ENCODE measurements at places on chromosomes 2 and 18.

DNA sequence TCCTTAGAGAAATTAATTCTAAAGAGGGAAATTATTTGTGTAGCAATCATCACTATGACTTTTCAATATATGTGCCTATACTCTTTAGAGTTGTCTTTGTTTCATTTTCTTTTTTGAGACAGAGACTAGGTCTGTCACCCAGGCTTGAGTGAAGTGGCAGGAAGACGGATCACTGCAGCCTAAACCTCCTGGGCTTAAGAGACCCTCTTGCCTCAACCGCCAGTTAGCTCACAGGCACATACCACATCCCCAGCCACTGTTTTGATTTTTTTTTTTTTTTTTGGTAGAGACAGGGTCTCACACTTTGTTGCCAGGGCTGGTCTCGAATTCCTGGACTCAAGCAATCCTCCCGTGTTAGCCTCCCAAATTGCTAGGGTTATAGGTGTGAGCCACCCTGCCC is 12.4 kb downstream of the YWHAQ start:
- no peak for DNase-seq

DNA sequence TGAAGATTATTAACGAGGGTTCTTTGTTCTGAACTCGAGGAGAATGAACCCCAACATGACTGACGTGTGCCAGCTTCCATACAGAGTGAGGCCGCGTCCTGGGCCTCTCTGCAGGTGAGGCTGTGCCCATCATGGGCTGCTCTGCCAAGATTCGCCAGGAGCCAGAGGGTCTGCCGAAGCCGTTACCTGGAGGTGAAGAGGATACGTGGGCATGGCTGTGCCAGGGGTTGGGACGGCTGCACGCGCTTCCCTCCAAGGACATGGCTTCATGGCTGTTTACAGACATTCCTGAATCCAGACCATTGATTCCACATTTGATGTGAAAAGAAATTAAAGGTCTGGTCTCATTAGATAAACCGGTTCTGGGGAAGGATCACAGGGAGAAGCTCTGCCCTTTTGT is 211.4 kb upstream of the SALL3 start:
- DNase-seq, result no peak

DNA sequence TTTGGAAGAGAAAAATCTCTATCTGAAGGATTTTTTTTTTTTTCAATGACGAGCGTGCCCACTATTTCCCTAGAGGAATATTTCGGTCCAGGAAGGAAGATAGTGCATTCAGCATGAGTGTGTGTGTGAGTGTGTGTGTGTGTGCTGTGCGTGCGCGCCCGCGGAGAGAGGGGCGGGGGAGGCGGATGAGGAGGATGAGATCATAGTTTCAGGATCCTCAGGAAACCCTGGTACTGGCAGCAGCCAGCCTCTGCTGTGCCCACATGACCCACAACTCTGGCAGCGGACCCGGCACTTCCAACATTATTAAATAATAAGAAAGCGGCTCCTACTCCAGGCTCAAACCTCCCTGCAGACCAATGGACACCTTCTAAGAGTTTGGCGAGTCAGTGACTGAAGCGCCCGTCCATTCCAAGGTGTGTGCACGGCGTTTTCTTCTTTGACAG is 217.0 kb upstream of the DTNA start:
- DNase-seq, result peak; percentile 72

- DNase-seq, result no peak
These were observed 19.5 kb upstream of the DTNB start for GRCh38 chr2:25692737-25693445.

GRCh38 chr2:67412424-67412823 is 15.3 kb downstream of the ETAA1 start:
- peak; percentile 7 for DNase-seq

DNA sequence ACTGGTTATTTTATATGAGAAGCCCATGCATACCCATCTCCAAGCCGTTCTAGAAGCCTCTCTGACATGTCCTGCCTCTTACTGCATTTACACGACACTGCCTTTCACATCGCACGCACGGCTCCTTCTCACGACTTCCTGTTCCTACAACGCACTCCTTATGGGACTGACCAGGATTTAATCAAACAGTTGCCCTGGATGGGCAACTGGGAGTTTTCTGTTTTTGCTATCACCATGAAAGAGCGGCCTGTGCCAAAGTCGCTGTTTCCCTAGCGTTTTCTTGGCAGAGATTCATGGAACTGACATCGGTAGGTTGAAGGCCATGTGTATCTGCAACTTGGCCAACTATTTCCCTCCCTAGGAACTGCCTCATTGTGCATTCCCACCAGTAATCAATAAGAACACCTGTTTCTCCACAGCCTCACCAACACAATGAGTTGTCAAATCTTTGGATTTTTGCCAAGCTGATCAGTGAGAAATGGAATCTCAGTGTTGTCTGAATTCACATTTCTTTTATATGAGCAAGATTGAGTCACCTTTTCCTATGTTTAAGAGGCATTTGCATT is 97.2 kb upstream of the OTOS start:
- DNase-seq, result peak; percentile 19

GRCh38 chr2:27428978-27429541 is 629 bp downstream of the NRBP1 start:
- DNase-seq, result peak; percentile 81

- DNase-seq, result no peak
These were observed 2.5 kb downstream of the FMNL2 start for GRCh38 chr2:152337511-152337903.

DNA sequence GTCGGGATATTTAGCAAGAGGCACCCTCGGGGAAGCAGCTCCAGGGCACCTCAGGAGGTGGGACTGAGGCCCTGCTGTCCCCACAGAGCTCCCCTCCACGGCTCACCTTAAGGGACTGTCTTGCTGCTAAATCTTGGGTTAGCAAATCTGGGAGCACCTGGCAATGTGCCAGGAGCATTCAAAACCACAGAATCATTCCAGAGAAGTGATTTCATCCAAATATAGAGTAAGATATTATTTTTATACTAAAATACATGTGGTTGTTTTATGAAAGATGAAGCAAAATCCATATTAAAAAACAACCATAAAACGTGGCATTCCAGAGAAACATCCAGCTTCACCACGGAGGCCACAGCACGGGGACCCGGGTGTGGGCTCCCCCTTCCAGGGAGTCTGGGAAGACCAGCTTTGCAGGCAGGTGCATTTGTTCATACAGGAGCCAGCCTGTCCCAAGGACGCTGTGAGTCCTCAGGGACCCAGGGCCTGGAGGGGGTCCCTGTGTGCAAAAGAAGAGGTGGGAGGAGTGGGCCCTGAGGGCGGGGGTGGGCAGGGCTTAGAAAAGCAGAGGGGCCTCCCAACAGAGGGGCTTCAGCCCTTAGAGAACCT is 16.3 kb downstream of the HS1BP3 start:
- DNase-seq, result peak; percentile 76

DNA sequence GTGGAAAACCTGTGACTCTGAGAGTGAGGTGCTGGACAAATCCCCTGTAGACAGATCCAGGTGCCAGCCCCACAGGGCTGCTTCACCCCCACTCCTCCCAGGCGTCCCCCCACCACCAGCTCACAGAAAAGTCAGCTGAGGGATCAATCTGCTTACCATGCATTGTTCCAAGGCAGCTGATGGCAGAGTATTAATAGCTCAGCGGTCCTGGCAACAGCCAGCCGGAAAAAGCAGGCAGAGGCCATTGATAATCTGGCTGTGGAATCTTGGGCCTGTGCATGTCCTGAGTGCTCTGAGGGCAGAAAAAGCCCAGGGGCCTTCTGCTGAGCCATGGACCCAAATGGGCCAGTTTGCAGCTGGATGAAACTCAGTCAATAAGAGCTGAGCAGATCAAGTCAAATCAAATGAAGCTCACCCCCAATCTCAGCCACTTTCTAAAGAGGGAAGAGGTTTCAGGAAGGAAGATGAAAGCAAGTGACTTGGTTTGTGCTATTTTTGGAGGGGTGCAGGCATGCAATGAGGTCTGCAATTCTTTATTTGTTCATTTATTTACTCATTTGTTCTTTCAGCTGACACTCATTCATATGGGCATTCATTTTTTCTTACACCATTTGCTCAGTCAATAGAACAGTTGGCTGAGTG is 63.4 kb downstream of the GYPC start:
- no peak for DNase-seq

GRCh38 chr2:50547521-50547920 is 484.4 kb downstream of the NRXN1 start:
- DNase-seq, result peak; percentile 9

GRCh38 chr2:103445347-103445746 is 683.5 kb downstream of the TMEM182 start:
- DNase-seq, result no peak

GRCh38 chr2:181588546-181588945 is 68.4 kb downstream of the CERKL start:
- DNase-seq, result no peak

DNA sequence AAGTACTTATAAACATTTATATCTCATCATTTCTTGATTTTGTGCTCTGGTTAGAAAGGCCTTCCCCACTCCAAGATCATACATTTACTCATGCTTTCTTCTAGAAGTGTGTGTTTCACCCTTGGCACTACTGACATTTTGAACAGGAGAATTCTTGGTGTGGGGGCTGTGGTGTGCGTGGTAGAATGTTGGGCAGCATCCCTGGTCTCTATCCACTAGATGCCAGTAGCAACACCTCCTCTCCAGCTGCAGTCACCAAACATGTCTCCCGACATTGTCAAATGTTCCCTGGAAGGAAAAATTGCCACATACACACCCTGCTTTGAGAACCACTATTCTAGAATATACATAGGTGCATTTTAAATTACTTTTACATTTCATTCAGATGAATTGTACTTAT is 8.7 kb upstream of the TGIF1 start:
- peak; percentile 23 for DNase-seq

- DNase-seq, result peak; percentile 68
These were observed 307.5 kb downstream of the TCF4 start for GRCh38 chr18:55280503-55280902.

DNA sequence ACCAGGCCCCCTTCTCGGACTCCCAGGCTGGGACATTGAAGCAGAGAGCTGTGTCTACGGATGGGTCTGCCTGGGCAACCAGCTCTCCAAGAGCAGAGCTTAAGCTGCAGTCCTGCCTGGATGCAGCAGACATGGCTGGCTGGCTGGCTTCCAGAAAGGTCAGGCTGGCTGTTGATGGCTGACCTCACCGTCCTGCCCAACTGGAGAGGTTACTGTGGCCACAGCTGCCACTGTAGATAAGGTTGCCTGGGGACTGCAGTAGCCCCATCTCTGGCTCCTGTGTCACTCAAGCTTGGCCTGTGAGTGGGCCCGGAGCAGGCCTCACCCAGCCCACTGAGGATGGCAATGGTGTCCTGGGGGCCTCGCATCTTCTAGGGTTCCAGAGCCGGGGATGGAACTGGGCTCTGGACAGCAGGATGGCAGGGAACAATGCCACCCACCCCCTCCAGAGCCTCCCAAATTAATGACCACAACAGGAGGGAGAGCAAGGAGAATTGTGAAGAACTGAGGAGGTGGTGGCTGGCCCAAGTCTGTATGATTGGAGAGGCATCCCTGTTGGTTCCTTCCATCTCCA is 37.0 kb upstream of the FOSL2 start:
- DNase-seq, result no peak

GRCh38 chr2:176637486-176638166 is 368.4 kb downstream of the MTX2 start:
- peak; percentile 69 for DNase-seq

- DNase-seq, result no peak
These were observed 44.1 kb downstream of the FARP2 start for GRCh38 chr2:241399941-241400922.

DNA sequence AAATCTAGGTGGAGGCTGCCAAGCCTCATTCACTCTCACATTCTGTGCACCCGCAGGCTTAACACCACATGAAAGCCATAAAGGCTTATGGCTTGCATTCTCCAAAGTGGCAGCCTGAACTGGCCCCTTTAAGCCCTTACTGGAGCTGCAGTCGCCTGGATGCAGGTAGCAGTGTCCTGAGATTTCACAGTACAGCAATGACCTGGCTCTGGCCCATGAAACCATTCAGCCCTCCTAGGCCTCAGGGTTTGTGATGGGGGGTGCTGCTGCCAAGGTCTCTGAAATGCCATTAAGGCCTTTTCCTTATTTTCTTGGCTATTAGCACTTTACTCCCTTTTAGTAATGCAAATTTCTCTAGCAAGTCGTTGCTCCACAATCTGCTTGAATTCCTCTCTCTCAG is 48.6 kb downstream of the RNMT start:
- no peak for DNase-seq

- DNase-seq, result peak; percentile 34
These were observed 23.8 kb upstream of the IL1R2 start for GRCh38 chr2:101967826-101968513.

- DNase-seq, result no peak
These were observed 496.1 kb upstream of the RAB6C start for GRCh38 chr2:129483366-129483765.

DNA sequence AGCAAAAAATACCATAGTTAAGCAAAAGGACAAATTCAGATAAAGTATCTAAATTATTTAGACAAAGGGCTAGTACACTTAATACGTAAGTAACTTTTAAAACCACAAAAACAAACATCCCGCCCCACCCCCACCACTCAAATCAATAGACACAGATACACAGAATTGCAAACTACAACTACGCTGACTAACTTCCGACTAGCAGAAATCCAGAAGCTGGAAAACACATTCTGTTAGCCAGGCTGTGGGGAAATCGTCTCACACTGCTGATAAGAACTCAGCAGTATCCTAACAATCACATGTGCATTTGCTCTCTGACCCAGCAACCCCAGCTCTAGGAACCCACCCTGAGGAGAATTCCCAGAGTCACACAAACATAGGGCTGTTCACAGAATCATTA is 16.6 kb downstream of the FAM168B start:
- DNase-seq, result no peak

GRCh38 chr2:69917852-69918251 is 2.9 kb downstream of the MXD1 start:
- peak; percentile 76 for DNase-seq

DNA sequence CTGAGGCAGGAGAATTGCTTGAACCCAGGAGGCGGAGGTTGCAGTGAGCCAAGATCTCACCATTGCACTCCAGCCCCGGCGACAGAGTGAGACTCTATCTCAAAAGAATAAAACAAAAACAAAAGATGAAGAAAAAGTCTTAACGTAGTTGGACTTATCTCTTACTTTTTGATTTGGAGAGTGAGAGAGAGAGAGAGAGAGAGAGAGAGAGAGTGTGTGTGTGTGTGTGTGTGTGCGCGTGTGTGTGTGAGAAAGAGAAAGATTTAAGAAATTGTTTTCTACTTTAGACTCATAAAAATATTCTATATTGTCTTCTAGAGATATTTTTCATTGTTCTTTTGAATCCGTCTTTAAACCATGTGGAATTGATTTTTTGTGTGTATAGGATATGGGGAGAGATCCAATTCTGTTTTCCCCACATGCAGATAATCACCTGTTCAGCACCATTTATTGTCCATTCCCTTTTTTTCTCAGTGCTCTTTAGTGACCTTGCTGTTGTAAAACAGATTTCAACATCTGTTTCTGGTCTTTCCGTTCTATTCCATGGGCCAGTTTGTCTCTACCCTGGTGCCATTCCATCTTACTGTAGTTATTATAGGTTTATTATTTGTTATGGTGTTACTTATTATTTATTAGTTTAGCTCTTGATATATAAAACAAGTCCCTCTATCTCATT is 53.5 kb downstream of the KCMF1 start:
- no peak for DNase-seq
